ENCODE measurements at places on chromosomes 1 and 21. TPM values are rescaled to one million over a fixed set of nuclear protein-coding genes. Genes with fewer than 3 reads are reported as not detected.
A peak's percentile ranks its signal among the peaks of the same experiment; 100 is the strongest.

DNA sequence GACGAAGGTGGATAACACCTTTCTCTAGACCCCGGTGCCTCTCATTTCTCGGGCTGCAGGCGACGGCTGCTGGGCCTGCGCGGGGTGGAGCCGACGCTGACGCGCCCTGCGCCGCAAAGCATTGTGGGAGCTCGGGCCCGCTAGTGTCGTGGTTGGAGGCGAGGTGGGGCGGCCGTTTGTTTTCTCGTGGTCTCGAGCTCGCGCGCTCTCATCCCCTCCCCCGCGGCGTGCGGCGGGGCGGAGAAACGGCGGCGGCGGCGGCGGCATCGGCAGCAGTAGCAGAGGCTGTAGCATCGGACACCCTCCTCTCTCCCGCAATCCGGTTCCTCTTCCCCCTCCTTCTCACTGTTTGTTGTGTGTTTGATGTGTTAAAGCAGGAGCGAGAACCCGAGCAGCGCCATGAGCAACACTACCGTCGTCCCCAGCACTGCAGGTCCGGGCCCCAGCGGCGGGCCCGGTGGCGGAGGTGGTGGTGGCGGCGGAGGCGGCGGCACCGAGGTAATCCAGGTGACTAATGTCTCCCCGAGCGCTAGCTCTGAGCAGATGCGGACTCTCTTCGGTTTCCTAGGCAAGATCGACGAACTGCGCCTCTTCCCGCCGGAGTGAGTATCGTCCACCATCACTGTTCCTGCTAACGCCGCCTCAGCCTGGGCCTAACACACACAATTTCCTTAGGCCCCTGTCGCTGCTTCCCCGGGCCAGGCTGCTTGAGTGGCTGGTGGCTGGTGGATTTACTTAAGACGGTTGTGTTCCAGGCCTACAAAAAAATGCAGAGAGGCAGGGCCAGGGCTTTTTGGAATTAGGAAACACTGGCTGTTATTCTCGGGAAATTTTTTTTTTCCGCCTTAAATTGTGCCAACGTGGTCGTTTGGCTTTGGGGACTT is at the start of gene SRSF11:
Gene SRSF11 (plus strand): TSS at position 143 of the 884 bp plus-strand sequence. CDS start 257 bp downstream, at position 400.
- DNase-seq = peak; percentile 94

MAN1A2 gene
- total RNA-seq = 17.8 TPM

GPR25 gene
- total RNA-seq = not detected

GRCh38 chr1:43453442-43454269 is at the start of gene HYI:
Gene HYI (minus strand): TSS chr1:43453931. CDS start chr1:43453793, 138 bp downstream.
- DNase-seq = peak; percentile 75

DNA sequence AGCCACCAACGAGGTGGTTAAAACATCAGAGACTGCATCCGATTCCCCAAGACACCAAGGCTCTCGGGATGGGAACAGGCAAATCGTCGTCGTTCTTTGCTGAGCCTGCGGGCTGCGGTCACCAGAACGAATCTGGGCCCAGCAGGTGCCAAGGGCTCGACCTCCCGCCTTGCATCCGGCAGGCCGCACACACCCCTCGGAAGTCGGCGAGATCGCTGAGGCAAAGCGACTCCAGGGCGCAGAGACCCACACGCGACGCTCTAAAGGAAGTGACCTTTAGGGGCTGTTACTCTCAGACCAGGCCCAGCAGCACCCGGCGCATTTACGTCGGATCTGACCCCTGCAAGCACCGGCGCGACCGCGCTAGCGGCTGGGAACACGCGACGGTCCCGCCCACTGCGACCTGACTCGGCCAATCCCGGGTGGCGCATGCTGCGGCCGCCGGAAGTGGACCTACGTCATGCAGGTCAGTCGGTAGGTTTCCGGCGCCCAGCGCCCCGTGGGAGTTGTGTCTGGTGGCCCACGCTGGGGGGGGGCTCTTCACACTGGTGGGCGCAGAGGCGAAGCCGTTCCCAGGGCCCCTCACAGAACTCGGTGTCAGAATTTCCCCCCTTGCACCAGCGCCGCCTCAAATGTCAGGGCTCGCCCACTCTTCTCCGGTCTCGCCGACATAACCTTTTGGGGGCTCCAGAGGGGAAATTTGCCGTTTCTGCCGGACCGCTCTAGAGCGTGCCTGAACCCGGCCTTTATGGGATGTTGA is 7.5 kb upstream of the PARK7 start:
- peak; percentile 98 for DNase-seq

RCSD1 gene
- 65.6 TPM for total RNA-seq

All from activated naive CD4-positive, alpha-beta T cell treated with anti-CD3 and anti-CD28 coated beads, Interleukin-2, amount 50 U/mL, for 72 hours (primary cell).